Ascending aorta (tissue), 2 donors: ENCODE measurements at places on chromosomes 16 and 17. TPM values are rescaled to one million over a fixed set of nuclear protein-coding genes. Genes with fewer than 3 reads are reported as not detected.

The LRRC46 gene
- not detected for total RNA-seq

DNA sequence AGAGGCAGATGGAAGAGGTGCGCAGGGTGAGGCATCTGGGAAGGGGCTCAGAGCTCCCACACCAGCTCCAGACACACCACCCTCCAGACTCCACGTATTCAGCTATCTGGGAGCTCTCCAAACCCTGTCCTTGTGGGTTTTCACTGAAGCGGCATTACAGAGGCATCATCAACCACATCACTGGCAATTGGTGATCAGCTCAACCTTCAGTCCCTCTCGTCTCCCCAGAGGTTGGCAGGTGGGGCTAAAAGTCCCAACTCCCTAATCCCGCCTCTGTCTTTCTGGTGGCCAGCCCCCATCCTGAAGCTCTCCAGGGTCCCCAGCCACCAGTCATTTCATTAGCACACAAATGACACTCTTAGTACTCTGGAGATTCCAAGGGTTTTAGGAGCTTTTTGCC, 123.9 kb downstream of the KCNJ12 start:
- DNase-seq: no peak

The ZNF205 gene
- total RNA-seq: 49.8 TPM

DNA sequence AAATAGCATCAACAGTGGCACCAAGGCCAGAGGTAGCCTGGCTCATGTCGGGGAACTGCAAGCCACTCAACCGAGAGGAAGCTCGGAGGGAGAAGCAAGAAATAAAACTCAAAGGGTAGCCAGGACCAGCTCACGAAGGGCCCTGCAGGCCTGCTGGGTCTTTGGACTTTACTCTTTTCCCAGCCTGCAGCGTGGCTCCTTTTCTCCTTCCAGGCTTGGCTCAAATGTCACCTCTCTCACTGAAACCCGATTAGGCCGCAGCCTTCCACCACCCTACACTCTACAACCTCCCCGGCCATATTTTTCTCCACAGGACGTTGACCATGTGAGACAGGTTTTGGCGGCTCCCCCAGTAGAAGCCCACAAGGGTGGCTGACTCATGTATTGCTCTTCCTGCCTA, 38.1 kb downstream of the CALB2 start:
- no peak for DNase-seq

GRCh38 chr16:85878875-85879274, 20.1 kb upstream of the IRF8 start:
- DNase-seq: no peak

DNA sequence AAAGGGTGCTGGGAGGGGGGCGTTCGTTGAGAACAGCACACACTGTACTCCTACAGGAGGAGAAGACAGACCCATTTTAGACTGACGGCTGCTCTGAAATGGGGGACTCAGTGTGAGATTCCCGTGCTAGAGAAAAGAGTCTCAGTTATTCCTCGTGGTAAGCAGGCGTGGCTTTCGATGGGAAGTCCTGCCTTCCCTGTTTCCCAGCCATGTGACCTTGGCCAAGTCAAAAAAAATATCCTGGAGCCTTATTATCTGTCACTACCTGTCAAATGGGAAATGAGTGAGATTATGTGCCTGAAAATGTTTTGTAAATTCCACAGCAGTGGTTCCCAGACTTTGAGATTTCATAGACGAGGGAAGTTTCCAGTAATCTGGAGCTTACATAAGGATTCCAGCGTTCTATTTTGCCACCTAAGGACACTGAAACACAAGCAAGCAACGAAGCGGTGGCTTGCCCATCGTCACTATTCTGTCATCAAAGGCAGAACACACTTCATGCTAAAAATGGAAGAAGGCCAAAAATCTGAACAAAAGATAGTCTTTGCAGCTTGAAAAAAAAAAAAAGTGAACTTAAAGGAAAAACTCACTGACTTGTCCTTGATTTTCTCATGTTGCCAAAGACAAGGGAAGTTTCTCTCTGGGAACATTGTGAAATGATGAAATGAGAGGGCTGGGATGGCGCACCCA, 253.4 kb upstream of the RPL38 start:
- no peak for DNase-seq

The PGP gene
- total RNA-seq: 21.5 TPM

- DNase-seq: no peak
These were observed 73.9 kb downstream of the SPAG9 start for GRCh38 chr17:51046514-51047384.

DNA sequence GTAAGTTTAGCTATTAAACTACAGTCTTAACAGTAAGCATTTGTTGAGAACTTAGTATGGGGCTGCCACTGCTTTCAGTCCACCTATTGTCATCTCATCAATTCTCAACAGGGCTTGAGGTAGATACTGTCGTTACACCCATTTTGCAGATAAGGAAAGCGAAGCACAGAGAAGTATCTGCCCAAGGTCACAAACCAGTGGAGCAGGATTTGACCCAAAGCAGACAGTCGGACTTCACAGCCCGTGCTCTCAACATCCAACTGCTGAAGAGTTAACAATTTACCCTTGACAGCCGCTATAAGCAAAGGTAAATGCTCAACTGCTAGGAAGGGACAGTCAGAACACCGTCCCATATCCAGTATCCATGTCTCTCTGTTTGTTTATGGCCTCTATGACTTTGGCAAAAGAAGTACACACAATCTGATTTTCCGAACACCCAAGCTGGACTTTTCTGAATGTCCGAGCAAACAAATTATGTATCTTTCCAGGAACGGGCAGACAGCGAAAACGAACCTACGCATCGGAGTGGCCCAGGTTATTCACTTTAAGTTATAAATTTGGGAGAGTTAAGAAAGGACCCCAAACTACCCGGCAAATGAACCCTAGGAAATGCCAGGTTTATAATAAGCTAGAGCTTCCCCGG, 1.2 kb downstream of the SIAH1 start:
- DNase-seq: peak; percentile 65

GRCh38 chr16:66471716-66472393, 44.8 kb downstream of the BEAN1 start:
- DNase-seq: no peak

GRCh38 chr17:71202449-71202848, 918.4 kb upstream of the SOX9 start:
- DNase-seq: no peak

The MYADML2 gene
- total RNA-seq: not detected

- DNase-seq: no peak
These were observed 109.9 kb downstream of the TANC2 start for GRCh38 chr17:63075969-63076368.

GRCh38 chr17:59601130-59601529, 18.6 kb upstream of the CLTC start:
- DNase-seq: no peak

The CLDN9 gene
- total RNA-seq: not detected

GRCh38 chr17:49738456-49739163, 25.3 kb downstream of the FAM117A start:
- no peak for DNase-seq

GRCh38 chr16:19114359-19115147, 789 bp downstream of the ITPRIPL2 start:
- DNase-seq: peak; percentile 21

The TEDC2 gene
- not detected for total RNA-seq

The ARHGAP44 gene
- 19.3 TPM for total RNA-seq

- DNase-seq: no peak
These were observed 41.5 kb downstream of the ZFPM1 start for GRCh38 chr16:88494335-88495154.

The CFAP97D1 gene
- not detected for total RNA-seq

- no peak for DNase-seq
These were observed 37.9 kb downstream of the SOX8 start for GRCh38 chr16:1019231-1020090.

- no peak for DNase-seq
These were observed 26.0 kb downstream of the LRRC37B start for GRCh38 chr17:32033223-32033622.

The CA10 gene
- total RNA-seq: not detected

GRCh38 chr17:29038085-29038795, 4.7 kb upstream of the PIPOX start:
- DNase-seq: no peak

DNA sequence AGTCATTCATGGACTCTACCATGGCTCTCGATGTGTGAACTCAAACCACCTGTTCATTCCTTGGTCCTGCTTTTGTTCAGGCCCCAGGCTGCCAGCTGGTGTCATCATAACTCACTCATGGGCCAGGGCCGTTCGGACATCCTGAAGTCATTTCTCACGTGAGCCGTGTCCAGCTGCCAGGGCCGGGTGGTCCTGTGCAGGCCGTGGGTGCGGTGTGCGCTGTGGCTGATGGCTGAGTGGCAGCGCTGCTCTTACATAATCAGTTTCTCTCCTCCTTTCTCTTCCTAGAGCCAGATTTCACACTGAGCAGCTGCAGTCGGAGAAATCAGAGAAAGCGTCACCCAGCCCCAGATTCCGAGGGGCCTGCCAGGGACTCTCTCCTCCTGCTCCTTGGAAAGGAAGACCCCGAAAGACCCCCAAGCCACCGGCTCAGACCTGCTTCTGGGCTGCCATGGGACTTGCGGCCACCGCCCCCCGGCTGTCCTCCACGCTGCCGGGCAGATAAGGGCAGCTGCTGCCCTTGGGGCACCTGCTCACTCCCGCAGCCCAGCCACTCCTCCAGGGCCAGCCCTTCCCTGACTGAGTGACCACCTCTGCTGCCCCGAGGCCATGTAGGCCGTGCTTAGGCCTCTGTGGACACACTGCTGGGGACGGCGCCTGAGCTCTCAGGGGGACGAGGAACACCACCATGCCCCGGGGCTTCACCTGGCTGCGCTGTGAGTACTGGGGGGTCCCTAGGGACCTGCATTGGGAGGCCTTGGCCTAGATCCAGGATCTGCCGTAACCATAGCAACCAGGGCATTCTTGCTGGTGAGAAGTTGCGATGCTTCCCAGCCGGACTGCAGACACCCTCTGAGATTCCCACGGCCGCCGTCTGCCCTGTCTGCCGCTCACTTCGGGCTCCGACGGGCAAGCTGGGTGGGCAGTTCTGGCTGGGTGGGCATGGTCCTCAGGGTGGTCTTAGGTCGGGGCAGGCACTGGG, at the start of gene IL34:
IL34 (plus strand) TSS at position 300 of the 982 bp plus-strand sequence; CDS start at position 689, 389 bp downstream.
- no peak for DNase-seq

The CD68 gene
- total RNA-seq: 151 TPM

The TNP2 gene
- total RNA-seq: not detected

GRCh38 chr16:7440886-7441400, 108.3 kb downstream of the RBFOX1 start:
- no peak for DNase-seq

The TBKBP1 gene
- 18.3 TPM for total RNA-seq

DNA sequence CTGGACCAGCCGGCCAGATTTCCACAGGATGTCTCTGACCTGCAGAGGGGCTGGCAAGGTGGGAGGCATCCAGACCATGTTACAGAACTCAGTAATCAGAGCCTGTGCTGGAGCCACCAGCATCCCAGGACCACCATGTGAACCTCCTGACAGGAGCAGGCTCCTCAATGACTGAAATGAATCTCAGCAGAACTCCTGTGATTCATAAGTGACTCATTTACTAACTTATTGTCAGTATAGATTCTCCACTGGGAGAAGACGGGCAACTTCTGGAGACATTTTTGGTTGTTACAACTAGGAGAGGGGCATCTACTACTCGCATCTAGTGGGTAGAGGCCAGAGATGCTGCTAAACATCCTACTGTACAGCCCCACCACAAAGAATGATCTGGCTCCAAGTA, 3.1 kb upstream of the WWOX start:
- DNase-seq: no peak

DNA sequence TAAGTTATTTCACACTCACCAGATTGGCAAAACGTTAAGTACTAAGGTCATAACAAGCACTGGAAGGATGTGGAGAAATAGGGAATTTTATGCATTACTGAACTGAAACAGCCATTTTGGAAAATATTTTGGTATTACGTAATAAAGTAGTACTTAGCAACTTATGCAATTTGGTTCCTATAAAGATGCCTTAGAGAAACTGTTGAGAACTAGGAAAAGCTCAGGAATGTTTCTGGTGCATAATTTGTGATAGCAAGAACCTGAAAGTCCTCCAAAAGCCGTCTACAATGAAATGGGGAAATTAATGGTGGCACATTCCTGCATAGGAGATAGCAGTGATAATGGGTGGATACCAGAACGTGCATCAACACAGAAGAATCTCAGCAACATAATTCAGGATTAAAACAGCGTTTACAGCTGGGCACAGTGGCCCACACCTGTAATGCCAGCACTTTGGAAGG, 472.5 kb downstream of the WWOX start:
- DNase-seq: no peak

The DHRS7C gene
- not detected for total RNA-seq

DNA sequence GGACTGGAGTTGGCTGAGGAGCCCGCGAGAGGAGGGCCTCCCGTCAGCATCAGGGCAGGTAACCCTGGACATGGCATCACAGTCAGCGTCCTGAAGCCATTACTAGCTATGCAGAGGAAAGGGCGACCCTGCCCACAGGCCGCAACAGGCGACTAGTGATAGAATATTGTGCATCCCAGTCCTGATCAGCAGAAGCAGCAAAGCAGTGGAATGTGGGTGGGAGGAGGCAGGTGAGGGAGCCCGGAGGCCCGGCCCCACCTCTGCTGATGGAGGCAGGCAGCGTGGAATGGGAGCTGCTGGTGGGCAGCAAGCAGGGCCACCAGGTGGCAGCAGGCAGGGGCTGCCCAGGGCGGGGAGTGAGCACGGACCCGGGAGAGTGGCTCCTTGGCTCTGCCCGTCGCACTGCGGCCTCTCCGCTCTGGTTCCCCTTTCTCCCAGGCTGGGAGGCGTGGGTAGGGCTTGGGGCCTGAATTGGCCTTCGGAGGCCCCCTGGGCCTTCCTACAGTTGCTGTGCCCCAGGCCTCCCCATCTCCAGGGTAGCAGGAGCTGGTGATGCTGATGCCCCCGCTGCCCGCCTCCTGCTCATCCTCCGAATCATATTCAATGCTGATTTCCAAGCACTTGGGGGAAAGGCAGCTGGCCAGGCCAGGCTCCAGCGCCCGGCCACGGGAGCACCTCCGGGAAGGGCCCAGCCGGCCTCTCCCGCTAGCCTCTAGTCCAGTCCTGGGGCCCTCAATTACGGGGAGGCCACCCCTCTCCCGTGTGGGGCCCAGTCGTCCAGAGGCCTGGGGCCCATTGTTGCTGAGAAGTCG, 20.2 kb downstream of the TSPOAP1 start:
- DNase-seq: no peak

DNA sequence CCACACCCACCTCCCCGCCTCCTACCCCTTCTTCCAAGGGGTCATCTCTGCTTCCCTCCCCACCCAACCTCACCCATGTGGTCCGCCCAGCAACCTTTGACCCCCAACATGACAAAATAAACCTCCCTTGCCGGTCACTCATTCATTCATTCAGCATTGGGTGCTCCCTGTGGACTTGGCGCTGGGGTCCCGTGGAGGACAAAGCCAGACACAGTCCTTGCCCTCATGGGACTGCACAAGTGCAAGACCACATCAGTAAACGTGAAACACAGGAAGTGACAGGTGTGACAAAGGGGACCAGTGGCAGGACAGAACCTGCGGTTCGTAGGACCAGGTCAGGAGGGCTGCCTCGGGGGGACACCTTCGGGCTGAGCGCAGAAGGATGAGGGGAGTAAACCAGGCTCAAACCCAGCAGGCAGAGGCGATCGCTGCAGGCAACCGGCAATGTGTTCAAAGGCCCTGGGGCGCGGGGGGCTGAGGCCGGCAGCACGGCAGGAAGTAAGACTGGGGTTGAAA, 185.4 kb downstream of the SEC14L1 start:
- peak; percentile 64 for DNase-seq

GRCh38 chr17:47210105-47210504, 957 bp downstream of the MYL4 start:
- DNase-seq: no peak
